ENCODE measurements at places on chromosomes 3 and 15. TPM values are rescaled to one million over a fixed set of nuclear protein-coding genes. Genes with fewer than 3 reads are reported as not detected.
A peak's percentile ranks its signal among the peaks of the same experiment; 100 is the strongest.

PAK6 gene
- 0.76 TPM for polyA plus RNA-seq

DUOXA2 gene
- not detected for polyA plus RNA-seq

KBTBD13 gene
- polyA plus RNA-seq = not detected

DOCK3 gene
- 0.06 TPM for polyA plus RNA-seq

APH1B gene
- polyA plus RNA-seq = 7.6 TPM

HHATL gene
- polyA plus RNA-seq = not detected

ITPKA gene
- not detected for polyA plus RNA-seq

DNA sequence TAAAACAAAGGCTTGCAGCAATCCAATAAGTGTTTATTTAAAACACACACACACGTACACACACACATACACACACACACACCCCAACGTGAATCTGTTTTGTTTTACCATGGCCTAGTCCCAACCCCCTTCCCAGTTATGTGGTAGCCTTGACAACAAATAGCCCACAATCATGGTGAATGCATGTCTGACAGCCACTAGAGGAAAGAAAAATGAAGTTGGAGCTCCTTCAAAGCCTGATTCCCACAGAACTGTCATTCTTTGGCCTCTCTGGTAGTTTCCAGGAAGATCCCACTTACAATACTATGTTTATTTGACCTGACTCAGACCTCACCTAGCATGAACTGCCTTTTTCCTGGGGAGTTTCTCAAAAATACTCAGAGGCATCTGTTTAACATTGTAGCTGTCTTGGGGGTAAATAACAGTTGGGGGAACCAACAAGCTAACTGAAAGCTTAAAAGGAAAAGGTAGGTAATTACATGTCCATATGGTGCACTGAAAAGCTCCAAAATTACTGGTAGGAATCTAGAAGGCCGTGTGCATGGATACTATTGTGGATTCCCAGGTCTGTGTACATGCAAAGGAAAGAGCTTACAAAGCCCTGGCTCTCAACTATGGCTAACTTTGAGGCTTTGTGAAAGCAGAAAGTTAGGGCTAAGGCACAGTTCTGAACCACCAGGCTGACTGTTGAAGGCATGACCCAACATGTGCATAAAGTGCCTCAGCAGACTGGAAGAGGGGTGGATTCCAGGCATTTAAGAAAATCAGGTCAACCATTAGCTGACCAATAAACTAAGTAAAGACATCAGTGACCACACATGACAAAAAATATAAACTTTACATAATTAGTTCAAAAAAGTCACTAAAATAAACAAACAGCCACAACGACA is 65.3 kb downstream of the FAIM start:
- no peak for DNase-seq

DNA sequence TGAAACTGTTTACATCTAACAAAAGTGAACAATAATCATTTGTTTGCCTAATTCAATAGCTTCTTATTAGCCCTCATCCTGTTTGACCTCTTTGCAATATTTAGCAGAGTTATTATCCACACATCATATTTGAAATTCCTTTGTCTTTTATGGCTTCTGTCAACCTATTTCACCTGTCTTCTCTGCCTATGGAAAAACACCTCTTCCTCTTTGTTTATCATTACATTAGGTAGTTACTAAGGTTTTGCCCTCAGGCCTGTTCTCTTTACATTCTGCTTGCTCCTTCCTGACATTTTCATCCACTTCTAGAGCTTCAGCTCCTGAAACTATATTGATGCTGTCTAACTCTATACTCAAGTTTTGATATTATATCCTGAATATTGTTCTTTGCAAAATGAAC is 183.0 kb downstream of the SUCNR1 start:
- no peak for DNase-seq

GRCh38 chr3:85297291-85297690 is 338.5 kb downstream of the CADM2 start:
- no peak for DNase-seq

DNA sequence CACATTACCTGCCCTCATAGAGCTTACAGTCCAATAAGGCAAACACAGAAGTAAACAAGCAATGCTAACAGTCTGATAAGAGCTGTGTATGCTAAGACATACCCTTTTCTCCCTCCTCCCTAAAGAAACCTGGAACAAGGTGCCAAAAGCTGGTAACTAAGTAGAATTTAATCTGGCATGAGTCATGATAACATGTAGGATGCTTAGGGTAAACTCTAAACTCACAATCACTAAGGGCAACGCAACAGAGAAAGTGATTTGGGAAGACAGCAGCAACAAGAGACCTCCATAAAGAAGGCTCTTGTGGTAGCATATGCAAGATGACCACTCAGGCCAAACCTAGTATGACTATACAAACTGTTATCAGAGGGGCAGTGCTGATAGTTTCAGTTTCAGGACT is 55.5 kb downstream of the MYO1E start:
- DNase-seq = no peak

GRCh38 chr3:161263057-161263456 is 41.9 kb downstream of the NMD3 start:
- DNase-seq = no peak

DNA sequence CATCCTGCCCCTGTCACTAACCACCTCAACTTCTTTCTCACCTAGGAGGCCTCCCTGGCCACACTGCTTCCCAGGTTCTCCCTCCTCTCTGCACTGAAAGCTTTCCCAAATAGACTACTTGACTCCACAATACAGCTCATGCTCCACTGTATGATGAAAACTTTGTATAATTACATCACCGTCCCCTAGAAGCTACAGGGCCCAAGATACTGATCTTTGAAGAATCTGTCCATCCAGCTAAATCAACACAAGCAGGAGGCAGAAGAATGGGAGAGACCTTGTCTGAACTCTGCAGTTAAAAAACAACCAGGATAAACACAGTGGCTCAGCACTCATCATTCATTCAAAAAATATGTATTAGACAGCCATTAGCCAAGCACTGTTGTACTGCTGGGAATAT is 26.4 kb upstream of the RPS17 start:
- DNase-seq = no peak

GRCh38 chr3:33231756-33232465 is 13.3 kb upstream of the SUSD5 start:
- no peak for DNase-seq

- DNase-seq = no peak
Measured at GRCh38 chr15:47432826-47433225, 284.5 kb upstream of the SEMA6D start.

DNA sequence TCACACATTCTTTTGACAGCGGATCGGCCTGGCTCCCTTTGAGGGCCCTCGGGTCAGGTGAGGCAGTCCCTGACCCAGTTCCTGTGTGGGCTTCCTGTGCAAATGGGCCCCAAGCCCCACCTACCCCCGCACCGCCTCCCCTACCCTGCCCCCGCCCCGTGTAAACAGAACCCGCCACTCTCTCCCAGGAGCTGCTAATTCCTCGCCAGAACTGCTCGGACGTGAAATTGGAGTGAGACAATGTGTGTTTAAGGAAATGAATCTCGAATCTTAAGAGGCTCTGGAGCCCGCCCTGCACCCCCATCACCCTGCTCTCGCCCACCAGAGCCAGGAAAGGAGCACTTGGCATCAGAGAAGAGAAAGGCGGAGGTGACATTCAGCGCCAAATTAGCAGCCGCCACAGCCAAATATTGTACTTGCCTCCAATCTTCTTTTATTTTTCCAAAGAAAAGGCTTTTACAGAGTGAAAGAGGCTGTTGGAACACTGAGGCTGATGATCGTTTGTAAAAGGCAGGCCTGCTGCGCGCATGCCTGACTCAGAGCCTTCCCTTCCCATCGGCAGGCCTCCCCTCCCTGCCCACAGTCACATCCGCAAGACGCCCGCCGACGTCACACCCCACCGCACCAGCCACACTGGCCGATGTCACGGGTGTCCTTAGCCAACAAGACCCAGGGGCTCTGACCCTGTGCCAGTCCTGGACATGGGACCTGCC is 53.1 kb downstream of the CACNA2D2 start:
- peak; percentile 20 for DNase-seq

- no peak for DNase-seq
Measured at GRCh38 chr15:50828610-50829206, 63.2 kb upstream of the SPPL2A start.

DNA sequence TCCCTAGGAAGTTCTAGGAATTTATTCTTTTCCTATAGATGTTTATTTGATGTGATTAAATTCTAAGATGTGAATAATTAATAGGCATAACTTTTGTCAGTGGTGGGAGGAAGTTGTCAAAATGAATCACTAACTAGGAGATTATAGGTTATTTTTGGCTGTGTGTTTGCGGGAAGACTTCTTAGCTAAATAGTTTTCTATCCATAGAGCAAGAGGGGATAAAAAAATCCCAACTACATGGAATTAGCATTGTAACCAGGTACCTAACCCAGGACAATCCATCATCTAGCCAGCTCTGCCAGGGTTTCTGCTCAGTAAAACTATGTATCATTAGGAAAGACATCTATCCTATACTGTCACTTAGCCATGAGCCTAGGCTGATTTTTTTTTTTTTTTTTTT is 23.9 kb downstream of the SLC30A4 start:
- DNase-seq = no peak

DNA sequence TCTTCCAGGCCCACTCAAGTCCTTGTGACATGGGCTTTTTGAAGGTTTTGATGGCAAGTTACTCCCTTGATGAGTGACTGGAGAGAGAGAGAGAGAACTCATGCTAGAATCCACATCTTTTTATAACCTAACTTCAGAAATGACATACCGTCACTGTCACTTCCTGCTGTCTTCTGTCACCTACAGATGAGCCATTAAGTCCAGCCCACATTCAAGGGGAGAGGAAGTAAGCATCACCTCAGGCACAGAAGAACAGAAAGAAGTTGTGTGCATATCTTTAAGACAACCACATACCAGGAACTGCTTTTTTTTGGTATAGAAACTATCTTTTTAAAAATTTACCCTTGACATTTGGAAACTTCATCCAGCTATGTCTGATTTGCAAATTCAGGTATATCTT is 16.6 kb upstream of the TXNRD3 start:
- no peak for DNase-seq

DNA sequence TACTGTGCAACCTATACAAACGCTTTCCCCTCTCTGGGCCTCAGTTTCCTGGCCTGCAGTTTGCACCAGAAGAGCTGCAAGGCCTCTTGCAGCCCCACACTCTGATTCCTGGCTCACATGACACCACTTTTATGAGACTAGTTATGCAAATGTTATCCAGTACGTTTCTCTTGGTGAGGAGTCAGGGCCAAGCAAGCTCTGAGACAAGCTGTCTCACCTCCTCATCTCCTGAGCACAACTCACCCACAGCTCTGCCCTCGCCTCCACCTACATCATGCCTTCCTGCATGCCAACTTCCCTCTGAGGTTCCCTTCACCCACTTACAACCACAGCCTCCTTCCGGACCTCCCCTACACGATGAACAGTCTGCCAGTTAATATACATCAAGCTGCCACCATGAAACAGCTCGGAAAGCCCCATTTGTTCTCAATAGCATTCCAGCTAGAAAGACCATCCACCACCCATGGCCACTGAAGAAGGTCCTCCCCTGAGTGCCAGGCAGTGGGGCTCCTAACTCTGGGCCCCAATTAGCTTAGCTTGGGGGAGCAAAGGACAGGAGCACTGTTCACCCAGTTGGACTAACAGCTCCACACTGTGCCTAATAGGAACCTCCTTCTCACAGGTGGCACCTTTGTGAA is 25.0 kb downstream of the CRYGS start:
- peak; percentile 79 for DNase-seq

- no peak for DNase-seq
Measured at GRCh38 chr15:34810443-34811129, 15.2 kb upstream of the ACTC1 start.

- DNase-seq = no peak
Measured at GRCh38 chr15:79721256-79721655, 175.6 kb downstream of the MTHFS start.

- no peak for DNase-seq
Measured at GRCh38 chr3:126288314-126288713, 68.9 kb downstream of the KLF15 start.

GRCh38 chr3:107142171-107142570 is 235.1 kb upstream of the CCDC54 start:
- no peak for DNase-seq

GRCh38 chr3:153038779-153039178 is 123.2 kb upstream of the RAP2B start:
- DNase-seq = no peak

DNA sequence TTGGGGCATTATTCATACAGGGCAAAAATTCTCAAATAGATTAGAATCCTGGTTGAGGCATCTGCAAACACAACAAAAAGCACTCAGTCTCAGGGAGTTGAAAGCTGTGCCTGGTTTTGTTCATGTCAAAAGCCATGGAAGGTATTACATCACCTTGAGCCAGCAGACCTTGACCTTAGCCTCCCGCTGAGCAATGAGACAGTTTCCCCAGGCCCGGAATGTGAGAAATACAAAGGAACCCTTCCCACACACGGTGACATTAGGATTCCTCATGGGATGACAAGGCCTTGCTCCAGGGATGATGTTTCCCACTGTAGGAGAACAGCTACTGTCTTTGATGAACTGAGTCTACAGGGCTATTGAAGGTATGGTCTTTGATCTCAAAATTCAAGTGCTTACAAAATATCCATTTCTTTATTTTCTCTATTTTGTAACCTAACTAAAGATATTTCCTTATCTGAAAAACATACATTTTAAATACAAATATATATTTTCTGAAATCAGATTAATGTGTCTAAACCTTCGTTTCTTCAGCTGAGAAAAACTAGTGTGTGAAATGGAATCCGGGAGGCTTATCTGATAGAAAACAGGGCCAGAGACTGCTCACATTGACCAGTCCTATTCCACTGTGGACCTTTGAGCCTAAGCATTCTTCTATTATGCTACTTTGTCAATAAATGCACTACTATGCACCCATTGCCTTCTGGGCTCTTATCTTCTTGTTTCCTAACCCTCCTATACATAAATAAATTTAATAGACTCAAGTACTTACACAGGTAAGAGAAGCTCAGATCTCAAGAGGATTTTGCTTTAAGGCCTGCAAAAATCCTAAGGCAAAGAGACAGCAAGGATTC is 298.2 kb downstream of the KBTBD8 start:
- no peak for DNase-seq

GRCh38 chr3:137647179-137647578 is 116.9 kb upstream of the SOX14 start:
- no peak for DNase-seq

GRCh38 chr15:63582718-63583426 is 14.3 kb upstream of the FBXL22 start:
- no peak for DNase-seq

GRCh38 chr15:23565395-23566070 is at the start of gene MKRN3:
Gene MKRN3, plus strand, starts transcription at chr15:23565674. Its CDS starts 109 bp downstream, at chr15:23565783.
- DNase-seq = peak; percentile 47

- DNase-seq = no peak
Measured at GRCh38 chr3:46710671-46711295, 6.9 kb downstream of the PRSS50 start.

DNA sequence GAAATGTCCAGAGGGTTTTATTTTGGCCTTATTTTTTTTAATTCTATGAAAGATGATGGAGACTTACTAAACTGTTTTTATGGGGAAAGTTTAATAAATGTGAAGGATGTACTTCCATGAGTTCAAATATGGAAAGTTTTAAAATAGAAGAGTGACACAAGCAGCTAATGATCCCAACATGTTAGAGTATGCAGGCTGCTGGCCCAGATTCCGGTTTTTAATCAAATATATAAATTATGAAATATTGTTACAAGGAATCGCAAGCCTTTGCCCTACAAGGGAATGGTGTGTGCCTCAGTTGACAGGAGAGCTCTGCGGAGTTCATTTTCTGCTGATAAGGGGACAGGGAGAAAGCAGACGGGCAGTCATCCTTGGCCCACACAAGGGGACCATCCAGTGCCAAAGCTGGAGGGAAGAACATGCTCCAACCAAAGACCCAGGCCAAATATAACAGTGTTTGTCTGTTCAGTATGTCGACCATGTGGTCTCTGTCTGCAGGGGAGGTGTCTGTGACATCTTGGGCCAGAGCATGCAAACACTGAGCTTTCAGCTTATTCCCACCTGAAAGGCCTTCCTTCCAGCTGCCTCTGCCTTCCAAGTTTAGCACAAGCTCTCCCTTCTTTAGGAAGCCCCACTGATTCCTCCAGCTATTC is 69.8 kb downstream of the SSUH2 start:
- no peak for DNase-seq
